ENCODE measurements at places on chromosomes 3 and 15.

GRCh38 chr3:113247675-113248458, 36.5 kb downstream of the BOC start:
- DNase-seq = no peak

DNA sequence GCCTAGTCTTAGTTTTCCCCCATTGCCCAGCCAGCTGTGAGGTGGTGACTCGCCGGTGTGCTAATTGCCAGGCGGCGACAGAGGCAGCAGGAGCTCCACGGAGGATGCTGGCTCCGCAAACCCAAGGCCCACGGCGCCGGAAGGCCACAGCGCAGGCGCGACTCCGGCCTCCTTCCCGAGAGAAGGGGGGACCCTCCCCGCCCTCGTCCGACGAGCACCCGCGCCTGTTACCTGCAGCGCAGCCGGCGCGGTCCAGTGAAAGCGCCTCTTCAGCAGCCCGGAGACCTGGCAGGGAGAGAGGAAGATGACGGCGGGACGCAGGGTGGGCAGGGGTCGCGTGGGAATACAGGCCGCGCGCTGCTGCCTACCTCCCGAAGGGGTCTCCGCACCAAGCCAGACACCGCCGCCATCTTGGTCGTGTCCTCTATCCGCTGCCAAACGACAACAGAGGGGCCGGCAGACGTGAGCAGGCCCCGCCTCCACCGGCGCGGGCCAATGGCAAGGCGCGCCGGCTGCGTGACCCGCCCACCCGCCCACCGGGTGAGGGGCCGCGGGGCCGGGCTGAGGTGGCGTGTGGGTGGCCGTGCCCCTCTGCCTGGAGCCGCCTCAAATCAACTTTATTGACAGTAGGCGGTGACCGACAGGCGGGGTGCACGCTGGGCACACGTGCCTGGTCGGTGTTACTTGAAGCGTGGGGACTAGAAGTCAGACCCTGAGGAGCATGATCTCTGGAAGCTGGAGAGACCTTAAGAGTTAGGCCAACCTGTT, at the start of gene PDHB:
PDHB (minus strand) TSS at position 433 of the 768 bp plus-strand sequence; CDS start at position 410, 23 bp downstream.
- DNase-seq = peak; percentile 87

GRCh38 chr3:134239538-134239937, 11.1 kb downstream of the RYK start:
- DNase-seq = peak; percentile 45

- DNase-seq = no peak
Measured at GRCh38 chr3:78634316-78634715, 1133.5 kb downstream of the ROBO1 start.

DNA sequence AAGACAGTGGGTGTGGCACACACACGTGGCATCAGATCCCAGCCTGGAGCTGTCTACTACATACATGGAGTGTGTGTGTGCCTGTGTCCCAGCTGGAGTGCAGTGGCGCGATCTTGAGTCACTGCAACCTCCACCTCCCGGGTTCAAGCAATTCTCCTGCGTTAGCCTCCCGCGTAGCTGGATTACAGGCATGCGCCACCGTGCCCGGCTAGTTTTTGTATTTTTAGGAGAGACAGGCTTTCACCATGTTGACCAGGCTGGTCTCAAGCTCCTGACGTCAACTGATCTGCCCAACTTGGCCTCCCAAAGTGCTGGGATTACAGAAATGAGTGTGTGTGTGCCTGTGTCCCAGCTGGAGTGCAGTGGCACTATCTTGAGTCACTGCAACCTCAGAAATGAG, 108.8 kb downstream of the IL12A start:
- DNase-seq = no peak

Data from kidney capillary endothelial cell (primary cell).